Non-pigmented ciliary epithelial cell (primary cell): ENCODE measurements at places on chromosomes 2 and 18.

DNA sequence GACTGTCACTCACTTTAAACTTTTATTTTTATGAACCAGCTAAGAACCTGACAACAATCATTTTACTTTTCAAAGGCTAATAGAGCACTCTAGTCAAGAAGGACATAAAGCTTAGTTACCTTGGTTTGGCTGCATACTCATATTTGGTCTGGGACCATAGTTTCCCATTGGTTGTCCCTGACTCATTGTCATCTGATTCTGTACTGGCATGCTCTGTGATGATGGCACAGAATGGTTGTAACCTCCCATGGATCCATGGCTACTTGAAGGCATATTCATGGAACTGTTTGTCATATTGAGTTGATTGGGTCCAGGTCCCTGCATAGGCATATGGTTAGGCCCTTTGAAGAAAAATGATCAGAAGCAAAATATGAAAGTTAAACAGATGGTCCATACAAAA is 37.9 kb downstream of the SS18 start:
- DNase-seq, result no peak

DNA sequence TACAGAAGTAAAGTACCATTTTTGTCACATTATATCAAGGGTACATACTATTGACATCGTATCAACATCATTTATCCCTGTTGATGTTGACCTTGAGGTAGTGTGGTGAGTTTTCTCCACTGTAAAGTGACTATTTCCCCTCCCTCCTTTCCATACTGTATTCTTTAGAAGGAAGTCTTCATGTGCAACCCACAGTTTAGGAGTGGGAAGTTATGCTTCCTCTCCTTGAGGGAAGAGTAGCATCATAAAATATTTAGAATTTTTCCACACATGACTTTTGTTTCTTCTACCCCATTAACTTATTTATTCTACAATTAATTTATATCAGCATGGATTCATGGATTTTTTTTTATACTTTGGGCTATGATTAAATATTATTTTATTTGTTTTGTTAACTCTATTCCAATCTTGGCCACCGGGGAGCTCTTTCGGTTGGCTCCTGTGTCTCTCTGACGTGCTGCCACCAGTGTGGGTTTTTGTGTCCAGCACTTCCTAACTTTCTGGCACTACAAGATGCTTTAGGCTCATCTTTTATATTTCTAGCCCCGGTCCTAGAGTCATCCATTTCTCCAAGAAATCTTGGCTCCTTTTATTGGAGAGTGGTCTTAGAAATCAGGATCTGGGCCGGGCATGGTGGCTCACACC is 19.0 kb downstream of the AQP12B start:
- DNase-seq, result no peak

DNA sequence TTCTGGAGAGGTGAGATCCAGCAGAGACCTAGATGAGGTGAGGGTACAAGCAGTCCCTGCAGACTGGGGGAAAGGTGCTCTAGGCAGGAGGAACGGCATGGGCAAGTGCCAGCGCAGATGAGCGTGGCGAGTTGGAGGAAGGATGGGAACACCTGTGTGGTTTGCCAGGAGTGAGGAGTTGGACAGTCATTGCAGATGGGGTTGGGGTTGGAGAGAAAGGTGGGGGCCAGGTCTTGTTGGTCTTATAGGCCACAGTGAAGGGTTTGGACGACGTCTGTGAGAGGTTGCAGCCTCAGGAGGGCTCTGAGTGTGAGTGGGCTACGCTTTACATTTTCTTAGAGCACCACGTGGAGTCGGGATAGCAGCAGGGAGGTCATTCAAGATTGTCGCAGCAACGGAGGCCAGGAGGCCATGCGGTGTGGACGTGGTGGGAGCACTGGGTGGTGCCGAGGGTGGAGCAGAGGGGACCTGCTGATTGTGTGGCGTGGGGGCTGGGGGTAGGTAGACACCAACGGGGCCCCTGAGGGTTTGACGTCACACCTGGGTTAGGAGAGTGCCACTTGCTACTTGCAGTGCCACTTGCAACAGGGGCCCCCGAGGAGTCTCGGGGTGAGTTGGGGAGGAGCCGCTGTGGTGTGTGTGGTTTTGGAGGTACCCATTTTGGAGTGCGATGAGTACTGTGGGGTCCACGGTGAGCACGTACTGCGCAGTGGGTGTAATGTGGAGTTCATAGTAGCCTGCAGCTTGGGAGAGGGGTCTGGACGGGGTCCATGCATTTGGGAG is 66.2 kb downstream of the LPIN1 start:
- no peak for DNase-seq

DNA sequence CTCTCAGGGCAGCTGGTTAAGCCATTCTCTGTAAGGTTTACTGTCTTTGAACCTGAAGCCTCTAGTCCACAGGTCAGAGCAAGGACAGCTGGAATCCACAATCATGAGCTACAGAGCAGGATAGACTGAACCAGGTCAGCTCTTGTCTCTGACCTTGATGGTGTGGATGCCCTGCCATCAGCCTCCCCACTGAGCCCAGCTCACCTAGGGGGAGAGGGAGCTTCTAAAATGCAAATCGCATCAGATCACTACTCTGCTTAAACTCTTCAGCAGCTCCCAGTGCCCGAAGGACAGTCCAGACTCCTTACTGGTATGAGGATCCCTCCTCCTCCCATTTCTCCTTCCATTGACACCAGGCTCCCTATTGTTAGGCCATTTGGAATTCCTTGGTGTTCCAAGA is 255.3 kb upstream of the CCDC68 start:
- DNase-seq, result no peak

- DNase-seq, result no peak
Measured at GRCh38 chr2:10267551-10268465, 34.9 kb upstream of the HPCAL1 start.

- DNase-seq, result no peak
Measured at GRCh38 chr2:79630972-79631557, 118.2 kb downstream of the CTNNA2 start.

DNA sequence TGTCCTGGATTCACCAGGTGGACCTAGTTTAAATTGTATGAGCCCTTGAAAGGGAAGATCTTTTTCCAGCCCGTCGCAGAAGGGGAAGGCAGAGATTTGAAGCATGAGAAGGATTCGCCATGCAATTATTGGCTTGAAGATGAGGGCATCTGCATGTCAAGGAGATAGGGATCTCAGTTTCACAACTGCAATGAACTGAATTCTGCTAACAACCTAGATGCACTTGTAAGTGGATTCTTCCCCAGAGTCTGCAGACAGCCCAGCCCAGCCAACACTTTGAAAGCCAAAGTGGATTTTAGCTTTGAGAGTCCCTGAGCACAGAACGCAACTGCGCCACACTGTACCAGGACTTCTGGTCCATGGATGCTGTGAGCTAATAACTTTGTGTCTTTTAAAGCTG is 286.0 kb downstream of the TSN start:
- DNase-seq, result no peak

- DNase-seq, result no peak
Measured at GRCh38 chr2:26327291-26328272, 18.4 kb upstream of the SELENOI start.

DNA sequence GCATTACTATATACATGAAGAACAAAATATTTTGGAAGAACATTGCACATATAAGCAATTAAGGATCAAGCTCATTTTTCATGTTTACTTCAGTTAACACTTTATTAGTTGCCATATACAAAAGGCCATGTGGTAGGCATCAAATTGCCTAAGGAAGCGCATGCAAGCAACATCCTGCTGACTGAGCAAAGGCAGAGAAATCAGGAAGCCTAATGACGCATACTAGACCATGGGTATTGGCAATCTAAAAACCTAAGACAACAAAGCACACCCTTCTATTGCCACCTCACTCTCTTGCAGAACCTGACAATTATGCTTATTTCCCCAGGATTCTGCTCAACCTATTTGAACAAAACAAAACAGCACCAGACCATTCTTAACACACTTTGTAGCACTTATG is 171.9 kb downstream of the STK39 start:
- no peak for DNase-seq

GRCh38 chr2:176092270-176093144 is at the start of gene HOXD13:
HOXD13 (plus strand) TSS chr2:176092721; CDS start chr2:176092891, 170 bp downstream.
- DNase-seq, result no peak

DNA sequence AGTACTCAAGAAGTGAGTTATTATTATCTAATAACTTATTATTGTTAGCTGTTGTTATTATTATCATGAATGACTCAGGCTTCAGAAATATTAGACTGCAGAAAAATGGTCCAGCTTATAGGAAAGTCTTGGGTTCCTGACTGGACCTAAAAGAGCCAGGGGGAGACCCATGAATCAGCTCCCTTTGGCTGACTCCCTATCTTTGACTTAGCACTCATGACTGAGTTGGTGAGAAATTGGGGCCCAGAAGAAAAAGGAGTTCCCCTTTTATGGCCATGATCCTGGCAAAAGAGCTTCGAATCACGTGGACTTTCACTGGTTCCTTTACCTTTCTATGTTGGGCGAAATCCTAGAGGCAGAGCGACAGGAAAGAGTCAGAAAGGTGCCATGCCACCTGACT is 145.8 kb downstream of the MYO3B start:
- no peak for DNase-seq

GRCh38 chr2:132604561-132604960 is 65.4 kb downstream of the LYPD1 start:
- DNase-seq, result no peak

DNA sequence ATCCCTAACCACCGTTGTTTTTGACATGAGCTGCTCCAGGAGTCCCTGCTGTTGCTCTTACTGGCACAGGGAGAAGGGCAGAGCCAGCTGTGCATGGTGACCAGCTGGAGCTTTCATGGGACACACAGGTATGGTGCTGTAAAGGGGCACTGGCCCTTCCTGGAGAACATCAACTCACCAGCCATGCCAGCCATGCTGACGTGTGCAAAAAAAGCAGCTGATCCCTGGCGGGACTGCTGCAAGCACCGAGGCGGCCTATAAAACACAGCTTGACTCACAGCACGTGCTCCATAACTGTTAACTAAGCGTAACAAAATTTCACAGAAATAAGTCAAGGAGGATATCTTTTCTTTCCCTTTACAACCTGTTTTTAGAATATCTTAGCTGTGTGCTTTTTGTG is 165.1 kb downstream of the TMEM163 start:
- no peak for DNase-seq
